Glomerular endothelial cell (primary cell): ENCODE measurements at places on chromosomes 6 and 20. TPM values are rescaled to one million over a fixed set of nuclear protein-coding genes. Genes with fewer than 3 reads are reported as not detected.

PPIL6 gene
- 0.15 and 0.58 TPM in 2 replicates for total RNA-seq

NR2E1 gene
- total RNA-seq = not detected in 2 replicates

CST2 gene
- not detected in 2 replicates for total RNA-seq

PSMB1 gene
- 274 and 328 TPM in 2 replicates for total RNA-seq

ECT2L gene
- total RNA-seq = 0.12 TPM in 1 of 2 replicates, not detected in the other

TEAD3 gene
- 1.8 and 4.8 TPM in 2 replicates for total RNA-seq

DNA sequence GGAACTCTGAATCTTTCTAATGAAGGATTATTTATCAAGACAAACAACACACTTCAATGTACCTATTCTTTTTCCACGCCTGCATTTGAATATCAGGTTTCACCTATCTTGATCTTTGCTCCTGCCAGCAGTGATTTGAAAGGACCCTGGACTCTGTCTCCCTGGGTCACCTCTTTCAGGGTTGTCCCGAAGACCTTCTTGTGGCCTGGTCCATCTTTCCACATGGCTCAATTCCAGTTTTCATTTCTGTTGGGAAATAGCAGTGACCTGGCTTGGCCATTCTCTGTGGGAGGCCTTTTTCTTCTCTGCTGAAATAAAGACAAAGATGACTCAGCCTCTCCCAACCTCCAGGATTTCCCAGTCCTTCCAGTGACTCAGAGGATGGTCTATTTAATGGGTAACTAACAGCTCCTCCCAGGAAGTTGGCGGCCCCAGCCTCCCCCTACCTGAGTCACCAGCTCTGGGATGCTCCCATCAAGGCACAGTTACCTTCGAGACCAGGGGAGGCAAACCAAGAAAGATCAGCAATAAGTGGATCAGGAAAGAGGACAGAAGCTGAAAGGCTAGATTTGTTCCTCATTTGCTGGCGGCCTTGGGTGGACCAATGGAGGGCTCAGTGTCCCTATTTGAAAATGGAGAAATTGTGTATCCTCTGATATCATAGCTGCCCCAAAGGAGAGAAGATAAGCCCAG, 120.2 kb upstream of the RNF24 start:
- DNase-seq = peak; percentile 87

- DNase-seq = peak; percentile 88
Measured at GRCh38 chr20:52493171-52493721, 301.7 kb upstream of the ZFP64 start.

- no peak for DNase-seq
Measured at GRCh38 chr6:4563156-4563555, 213.0 kb upstream of the CDYL start.

- DNase-seq = no peak
Measured at GRCh38 chr6:157143890-157144798, 179.2 kb downstream of the TMEM242 start.

GRCh38 chr6:87289571-87289970, 32.8 kb upstream of the SMIM8 start:
- no peak for DNase-seq

GRCh38 chr6:100457311-100457990, 7.3 kb downstream of the SIM1 start:
- DNase-seq = no peak

DNA sequence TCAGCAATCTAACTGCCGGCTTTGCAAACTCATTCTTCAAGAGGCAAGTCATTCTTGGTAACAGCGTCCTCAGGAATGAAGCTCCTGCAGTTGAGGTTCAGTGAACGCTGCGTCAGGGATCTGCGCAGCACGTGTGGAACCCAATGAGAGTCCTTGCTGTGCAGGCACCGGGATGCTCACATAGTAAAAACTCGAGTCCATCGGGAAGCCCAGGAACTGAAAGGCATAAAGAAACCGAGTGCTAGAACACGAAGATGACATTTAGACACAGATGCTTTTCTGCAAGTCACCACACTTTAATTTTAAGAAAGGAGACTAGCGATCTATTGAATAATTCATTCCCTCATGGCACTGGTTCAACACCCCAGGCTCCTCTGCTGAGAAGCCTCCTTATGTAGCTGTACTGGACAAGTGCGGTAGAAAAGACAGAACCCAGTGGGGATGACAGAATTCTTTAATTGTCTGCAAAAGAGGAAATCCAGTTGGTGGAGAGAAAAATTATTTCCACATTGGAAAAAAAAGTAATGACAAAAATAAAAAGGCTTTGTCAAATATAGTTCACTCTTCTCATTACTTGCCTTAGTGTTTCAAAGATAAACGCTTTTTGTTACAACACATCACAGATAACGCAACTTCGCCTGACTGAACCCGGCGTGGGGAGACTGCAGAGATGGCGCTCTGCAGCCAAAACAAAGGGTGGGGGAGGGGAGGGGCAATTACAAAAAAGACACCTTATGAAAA, 1.9 kb upstream of the AFDN start:
- no peak for DNase-seq

DNA sequence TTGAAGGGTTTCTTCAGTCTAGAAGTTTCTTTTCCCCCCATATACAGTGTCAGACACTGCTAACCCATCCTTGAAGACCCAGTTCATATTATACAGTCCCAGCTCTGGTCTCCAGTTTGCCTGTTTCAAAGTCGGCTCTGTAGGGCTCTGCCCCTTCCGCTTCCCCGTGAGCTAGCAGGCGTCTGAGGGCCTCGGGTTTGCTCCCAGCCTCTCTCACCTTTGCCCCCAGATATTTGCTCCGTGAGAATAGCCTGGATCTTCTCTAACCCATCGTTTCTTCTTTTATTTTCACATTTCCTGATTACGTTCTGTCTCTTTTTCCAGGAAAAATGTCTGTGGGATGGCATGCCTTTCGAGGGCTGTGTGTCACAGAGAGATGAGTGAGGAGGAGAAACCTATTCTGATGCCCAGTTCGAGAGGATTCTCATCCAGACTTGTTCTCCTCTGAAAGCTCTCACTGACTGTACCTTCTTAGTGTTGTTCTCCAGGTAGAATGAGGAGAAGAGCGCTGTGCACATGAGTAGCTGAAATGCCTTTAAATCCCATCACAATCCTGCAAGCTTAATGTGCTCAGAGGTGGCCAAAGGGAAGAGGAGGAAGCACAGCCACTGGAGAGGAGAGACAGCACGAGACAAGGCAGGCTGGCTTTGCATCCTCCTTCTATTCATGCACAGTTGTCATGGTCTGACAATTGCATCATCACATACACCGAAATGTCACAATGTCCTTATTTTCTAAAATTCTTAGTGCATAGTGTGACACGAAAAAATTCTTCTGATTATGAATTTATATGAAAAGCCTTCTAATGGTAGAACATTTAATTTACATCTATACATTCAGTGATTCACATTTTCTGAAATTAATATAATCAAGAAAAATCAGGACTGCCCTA, 171.1 kb downstream of the FOXA2 start:
- DNase-seq = no peak

DNA sequence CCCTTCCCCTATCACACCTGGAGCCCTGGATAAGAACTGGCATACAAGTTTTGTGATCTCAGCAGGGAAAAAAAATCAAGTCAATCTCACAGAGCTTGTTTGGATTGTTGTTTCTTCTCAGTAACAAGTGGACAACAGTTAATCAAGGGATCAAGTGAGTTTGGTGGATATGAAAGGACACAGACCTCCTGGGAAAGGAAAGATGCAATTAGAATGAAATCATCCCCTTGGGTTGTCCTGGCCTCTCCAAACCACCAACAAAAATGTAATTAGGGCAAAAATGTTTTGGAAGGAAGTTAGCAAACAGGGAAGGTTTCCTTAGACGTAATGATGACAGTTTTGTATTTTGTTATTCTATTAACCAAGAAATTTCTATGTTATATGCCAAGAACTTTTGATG, 99.1 kb upstream of the PRDM1 start:
- no peak for DNase-seq

DNA sequence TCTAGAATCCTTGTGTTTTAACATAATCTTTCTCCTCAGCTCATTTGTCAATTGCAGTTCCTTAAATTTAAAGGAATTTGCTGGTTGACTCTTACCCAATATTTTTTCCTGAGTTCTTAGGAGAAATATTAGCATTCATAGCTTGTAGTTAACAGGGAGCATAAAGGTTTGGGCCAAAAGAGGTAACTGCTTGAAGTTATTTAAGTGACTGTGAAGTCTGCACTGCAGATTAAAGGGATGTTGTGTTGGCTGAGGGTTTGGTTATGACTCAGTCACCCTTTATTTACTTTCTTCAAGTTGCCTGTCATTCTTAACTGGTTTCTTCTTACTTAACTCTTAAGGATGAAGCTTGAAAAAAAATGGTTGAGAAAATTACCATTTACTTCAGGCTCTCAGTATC, 220.3 kb upstream of the LAMP5 start:
- DNase-seq = no peak

- DNase-seq = peak; percentile 84
Measured at GRCh38 chr20:53621482-53622246, 28.0 kb upstream of the ZNF217 start.

DNA sequence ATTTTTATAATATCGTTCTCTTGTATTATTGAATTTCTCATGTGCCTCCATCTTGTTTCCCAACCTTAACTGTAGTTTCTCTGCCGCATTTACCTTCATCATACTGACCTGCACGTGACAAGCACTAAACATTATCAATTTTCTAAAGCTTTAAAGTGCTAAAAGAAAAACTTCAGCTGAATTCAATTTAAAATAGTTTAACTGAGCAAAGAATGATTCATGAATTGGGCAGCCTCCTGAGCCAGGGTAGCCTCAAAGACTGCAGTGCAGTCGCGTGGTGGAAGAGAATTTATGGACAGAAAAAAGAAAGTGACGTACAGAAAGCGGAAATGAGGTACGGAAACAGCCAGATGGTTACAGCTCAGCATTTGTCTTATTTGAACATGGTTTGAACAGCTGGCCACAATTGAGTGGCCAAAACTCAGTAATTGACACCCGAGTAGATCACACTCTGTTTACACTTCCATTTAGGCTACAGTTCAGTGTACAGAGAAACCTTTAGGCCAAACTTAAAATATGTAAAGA, 4.2 kb upstream of the ZDHHC14 start:
- DNase-seq = no peak

DNA sequence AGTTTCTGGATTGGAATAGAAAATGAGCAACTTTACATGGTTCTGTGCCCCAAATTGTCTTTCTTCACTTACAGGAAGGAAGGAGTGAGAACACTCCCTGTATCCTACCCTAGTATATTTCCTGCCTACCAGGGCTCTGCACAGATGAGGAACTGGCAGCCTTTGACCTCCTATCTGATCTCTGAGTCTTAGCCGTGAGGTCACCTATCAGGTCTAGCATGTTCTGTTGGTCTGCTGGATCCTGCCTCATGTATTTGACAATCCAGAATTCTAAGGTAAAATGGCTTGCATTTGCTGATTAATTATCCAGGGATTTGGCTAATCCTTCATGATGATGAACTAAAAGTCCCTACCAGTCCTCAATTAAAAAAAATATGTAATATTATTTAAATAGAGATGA, 35.0 kb upstream of the TRAM2 start:
- DNase-seq = no peak

DNA sequence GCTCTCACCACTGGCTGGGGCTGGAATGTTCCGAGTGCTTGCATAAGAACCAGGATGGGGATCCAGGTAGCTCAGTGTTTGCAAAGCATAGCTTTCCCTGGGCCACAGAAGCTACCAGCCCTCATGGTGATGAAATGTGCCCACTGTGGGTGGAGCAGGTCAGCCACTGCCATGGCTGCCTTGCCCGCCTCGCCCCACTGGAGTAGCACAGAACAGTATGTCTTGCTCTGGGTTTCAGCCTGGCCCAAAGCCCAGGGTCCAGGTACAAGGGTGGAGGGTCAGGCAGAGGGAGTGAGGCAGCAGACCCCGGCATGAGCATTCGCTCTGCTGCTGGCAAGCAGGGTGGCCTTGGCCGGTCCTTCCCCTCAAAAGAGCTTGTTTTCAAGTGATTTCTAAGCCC, 34.7 kb downstream of the KCNK17 start:
- no peak for DNase-seq

- no peak for DNase-seq
Measured at GRCh38 chr6:47592131-47592840, 106.1 kb upstream of the ADGRF4 start.

DNA sequence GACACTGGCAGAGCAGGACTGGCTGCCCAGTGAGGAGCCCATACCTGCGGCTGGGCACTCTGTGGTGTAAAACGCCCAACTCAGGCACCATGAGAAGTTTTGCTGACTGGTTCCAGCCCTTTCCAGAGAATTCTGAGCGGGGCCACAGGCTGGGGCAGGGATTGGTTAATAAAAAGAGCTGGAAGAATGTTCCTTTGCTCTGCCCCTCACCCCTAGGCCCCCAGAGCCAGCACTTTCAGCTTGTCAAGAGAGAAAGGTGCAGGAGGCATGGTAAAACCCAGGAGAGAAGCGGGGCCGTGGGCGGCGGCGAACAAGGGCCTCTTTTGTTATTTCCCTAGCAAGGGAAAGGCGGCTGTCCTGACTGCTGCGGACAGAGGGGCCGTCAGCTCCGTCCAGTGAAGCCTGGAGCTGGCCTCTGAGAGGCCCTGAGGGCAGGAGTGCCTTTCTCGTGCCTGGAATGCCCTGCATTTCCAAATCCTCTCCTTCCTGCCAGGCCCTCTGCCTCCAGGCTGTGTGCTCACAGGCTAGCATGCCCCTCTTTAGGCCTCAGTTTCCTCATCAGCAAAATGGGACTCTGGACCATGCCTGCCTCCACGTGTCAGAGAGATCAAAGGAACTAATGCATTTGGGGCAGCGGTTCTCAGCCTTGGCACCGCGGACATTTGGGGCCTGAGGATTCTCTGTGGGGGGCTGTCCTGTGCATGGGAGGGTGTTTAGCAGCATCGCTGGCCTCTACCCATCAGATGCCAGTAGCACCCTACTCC, 12.9 kb downstream of the SLC13A3 start:
- DNase-seq = no peak

- DNase-seq = no peak
Measured at GRCh38 chr6:56694002-56694401, 51.3 kb upstream of the DST start.
